GM10248 (cell line): ENCODE measurements at places on chromosomes 5 and 9.

- DNase-seq, result no peak
Measured at GRCh38 chr5:140266471-140267200, 36.3 kb downstream of the PFDN1 start.

DNA sequence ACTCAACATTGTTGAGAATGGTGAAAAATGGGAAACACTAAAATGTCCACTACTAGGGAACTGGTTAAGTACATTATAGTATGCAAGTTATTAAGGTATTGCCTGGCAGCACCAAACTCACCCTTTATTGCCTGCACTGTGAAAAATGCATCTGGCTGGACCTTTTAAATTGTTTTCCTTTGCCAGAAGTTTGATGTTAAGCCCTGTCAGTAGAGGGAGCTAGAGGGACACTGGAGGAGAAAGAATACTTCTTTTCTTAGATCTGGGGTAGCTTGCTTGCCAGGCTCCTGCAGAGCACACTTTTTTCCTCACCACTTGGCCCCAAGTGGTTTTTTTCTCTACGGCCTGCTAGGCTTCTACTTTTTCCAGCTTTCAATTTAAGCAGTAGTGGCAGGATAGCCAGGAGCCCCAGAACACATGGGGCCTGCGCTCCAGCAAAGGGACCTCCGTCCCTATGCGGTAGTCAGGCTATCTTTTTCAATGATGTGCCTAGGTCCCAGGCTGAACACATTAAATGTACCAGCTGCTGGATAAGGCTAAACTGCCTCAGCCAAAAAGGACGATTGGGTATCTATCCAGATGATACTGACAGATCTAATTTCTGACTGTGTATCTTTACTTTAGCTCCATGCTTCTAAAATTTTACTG, 8.0 kb upstream of the HABP4 start:
- peak; percentile 47 for DNase-seq

GRCh38 chr9:134852906-134853654, 27.5 kb upstream of the FCN2 start:
- DNase-seq, result no peak

- DNase-seq, result no peak
Measured at GRCh38 chr5:77828445-77828844, 52.3 kb upstream of the TBCA start.

- no peak for DNase-seq
Measured at GRCh38 chr9:85054017-85054416, 384.5 kb downstream of the NTRK2 start.

DNA sequence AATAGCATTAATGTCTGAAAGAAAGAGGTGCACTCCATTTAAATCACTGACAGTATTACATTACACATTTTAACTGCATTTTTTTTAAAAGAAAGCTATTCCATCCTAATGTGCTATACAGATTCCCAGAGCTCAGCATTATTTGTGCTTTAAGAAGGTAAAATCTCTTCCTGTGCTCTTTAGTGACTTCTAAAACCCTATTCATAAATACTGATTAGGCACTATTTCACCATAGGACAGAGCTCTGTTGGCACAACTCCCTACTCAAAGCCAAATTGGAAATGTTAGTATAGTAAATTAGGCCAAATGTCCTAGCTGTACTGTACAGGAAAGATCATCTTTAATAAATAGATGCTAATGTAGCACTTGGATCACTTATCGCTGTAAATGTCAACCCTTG, 262.5 kb downstream of the TUSC1 start:
- DNase-seq, result no peak

- DNase-seq, result no peak
Measured at GRCh38 chr5:158492136-158492535, 607.6 kb downstream of the EBF1 start.

- DNase-seq, result no peak
Measured at GRCh38 chr5:41629897-41630296, 119.5 kb upstream of the PLCXD3 start.

DNA sequence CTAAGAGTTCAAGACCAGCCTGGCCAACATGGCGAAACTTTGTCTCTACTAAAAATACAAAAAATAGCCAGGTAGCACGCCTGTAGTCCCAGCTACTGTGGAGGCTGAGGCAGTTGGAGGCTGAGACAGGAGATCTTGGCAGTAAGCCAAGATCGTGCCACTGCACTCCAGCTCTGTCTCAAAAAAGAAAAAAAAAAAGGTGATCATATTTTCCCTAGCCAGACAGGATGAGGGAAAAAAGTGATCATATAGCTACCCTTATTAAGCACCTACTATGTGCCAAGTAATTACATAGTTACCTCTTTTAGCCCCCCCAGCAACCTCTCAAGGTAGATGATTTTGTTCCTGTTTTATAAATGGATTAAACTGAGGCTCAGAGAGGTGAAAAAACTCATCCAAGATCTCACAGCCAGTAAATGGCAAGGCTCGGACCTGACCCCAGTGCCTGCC, 18.1 kb upstream of the RPL26L1 start:
- no peak for DNase-seq

DNA sequence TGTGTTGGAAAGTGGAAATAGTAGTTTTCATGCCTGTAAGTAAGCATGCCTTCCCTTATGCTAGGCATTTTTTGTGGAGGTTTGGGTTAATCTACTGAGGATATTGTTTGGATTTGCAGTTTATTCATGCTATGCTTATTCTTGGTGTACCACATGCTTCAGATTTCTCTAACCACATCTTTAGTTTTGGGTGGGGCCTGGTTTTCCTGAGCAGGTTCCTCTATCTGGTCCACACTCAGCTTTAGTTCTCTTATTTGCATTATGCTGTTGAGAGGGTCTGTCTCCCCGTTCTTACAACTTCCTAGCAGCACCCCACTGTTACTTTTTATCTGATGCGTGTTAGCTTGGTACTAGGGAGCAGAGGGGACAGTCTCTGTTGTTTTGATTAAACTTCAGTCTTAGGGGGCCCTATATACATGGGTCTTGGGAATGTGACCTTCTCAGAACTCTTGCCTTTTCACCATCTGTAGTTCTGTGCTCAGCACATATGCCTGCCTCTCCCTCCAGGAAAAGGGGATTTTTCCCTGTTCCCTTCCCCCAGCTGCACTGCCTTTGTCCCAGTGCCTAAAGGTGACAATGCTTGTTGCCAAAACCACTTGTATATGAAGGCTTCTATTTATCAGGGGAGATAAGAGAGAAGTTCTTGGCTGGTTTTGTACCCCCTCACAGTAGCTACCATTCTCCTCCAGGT, 10.0 kb upstream of the CAMK4 start:
- DNase-seq, result no peak

DNA sequence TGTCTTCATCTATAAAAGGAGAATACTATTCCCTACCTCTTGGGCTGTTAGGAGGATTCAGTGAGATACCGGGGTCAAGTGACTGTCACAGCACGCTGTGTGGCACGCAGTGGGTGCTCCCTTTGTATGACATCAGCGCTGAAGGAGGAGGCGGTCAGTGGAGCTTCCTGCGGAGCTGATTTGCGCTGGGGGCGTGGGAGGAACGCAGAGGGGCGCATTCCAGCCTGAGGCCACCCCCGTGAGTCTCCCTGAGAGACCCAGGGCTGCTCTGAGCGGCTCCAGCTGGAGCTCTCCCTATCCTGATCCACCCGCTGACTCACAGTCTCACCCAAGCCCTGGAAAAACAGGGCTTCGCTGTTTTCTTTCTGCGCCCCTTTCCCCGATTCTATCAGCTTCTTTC, 24.3 kb upstream of the NEURL1B start:
- no peak for DNase-seq

DNA sequence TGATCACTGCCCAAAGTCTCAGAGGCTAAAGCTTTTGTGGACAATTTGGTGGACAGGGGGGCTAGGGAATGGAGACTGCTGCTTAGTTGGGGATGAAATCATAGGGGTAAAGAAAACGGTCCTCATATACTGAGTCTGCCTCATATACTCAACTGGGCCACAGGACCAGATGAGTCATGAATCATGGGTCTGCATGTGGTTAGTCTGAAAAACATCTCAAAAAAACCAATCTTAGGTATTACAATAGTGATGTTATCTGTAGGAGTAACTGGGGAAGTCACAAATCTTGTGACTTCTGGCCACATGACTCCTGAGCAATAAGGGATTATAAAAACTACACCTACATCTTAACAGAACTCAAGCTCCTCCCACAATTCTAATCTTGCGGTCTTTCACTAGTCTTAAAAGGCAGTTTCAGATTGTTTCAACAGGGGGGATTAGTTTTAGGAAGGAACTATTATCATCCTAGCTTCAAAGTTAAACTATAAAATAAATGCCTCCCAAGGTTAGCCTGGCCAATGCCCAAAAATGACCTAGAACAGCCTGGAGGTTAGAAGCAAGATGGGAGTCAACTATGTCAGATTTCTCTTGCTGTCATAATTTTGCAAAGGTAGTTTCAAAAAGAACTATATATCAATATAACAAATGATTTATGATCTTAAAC, 17.5 kb downstream of the TMEM161B start:
- no peak for DNase-seq

DNA sequence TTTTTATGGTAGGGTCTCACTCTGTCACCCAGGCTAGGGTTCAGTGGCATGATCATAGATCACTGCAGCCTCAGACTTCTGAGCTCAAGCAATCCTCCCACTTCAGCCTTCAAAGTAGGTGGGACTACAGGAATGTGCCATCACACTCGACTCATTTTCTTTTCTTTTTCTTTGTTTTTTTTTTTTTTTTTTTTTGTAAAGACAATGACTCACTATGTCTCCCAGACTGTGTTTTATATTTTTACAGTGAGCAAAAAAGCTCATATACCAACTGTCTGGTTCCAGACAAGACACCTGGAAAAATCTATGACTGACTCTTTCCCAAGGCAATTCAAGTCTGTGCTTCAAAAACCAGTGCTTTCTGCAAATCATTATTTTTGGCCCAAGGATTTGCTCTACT, 10.8 kb upstream of the FOXD1 start:
- DNase-seq, result no peak

- no peak for DNase-seq
Measured at GRCh38 chr9:114602620-114603019, 8.5 kb upstream of the TMEM268 start.

GRCh38 chr5:106106384-106106783, 1564.4 kb downstream of the EFNA5 start:
- DNase-seq, result no peak

- DNase-seq, result no peak
Measured at GRCh38 chr5:5149154-5149553, 9.0 kb downstream of the ADAMTS16 start.

- DNase-seq, result no peak
Measured at GRCh38 chr5:5221724-5222123, 81.6 kb downstream of the ADAMTS16 start.

DNA sequence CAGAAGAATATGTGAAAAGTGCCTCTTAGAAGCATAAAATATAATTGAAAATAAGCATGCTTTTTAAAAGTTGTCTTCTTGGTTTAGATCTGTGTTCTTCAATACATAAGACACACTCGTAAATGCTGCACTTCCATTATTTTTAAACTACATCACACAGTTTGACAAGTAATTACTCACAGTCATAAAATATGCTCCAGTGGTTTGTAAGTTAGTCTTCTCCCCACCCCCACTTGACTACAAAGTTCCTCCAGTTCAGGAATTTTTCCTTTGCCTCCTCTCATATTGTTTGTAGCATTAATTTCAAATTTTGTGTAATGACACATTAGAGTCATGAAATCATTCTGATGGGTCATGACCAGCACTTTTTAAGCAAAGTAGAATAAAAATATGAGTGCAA, 60.3 kb upstream of the PTGER4 start:
- DNase-seq, result no peak

DNA sequence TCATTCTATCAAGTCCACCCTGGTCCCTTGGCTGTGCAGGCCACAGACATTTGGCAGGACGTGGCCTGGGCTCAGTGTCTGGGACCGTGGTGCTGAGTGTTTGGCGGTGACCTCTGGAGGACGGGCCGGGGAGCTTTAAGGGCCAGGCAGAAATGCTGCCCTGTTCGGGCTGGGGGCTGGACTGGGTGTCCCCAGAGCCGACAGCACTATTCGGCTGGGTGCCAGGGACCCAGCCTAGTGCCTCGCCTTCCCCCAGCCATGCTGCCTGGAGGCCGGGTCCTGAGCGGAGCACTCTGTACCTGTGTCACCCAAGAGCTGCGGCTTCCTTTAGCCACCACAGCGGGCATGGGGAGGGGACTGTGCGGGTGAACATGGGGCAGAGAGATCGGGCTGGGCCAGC, 40.4 kb downstream of the COL5A1 start:
- DNase-seq, result no peak

- DNase-seq, result no peak
Measured at GRCh38 chr5:68274847-68275651, 59.5 kb downstream of the PIK3R1 start.

DNA sequence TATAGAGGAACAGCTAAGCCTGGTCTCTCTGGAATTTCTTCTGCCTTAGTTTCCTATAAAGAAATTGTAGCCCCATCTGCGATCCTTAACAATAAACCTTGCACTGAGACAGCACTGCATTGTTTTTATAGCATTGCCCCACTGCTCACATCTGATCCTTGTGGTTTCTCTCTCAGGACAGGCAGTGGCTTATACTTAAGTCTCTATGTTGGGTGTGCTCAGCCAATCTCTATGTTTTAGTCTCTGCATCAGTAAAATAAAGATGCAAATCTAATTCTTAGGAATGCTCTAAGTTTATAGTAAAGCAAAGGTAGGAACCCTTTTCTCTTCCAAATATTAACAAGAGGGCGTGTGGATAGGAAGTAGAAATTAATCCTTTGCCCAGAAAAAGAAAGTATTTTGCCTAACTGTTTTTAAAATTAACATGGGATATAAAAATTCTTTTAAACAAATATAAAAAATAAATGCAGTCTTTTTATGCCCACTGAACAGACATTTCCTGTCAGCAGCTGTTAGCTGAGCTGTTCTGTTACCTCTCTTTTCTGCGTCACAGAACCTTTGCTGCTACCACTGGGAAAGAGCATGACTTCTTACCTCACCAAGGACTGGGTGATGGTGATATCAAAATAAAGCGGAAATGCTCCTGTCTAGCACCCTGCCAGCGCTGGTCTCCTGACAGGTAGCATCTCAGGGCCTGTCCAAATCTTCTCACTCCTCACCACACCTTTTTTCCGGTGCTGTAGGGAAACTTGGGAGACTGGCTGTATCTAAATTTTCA, 29.5 kb downstream of the MRPS27 start:
- no peak for DNase-seq
